Testis (tissue), 5 donors: ENCODE measurements at places on chromosomes 3 and 15.

- H3K27me3 ChIP-seq, result no peaks in the 10 kb centered on the region
- no peak for DNase-seq
- H3K27ac ChIP-seq, result no peak overlapping the region
- H3K4me1 ChIP-seq, result no peaks in the 10 kb centered on the region
These were observed 271.0 kb upstream of the GADL1 start for GRCh38 chr3:31165399-31165860.

DNA sequence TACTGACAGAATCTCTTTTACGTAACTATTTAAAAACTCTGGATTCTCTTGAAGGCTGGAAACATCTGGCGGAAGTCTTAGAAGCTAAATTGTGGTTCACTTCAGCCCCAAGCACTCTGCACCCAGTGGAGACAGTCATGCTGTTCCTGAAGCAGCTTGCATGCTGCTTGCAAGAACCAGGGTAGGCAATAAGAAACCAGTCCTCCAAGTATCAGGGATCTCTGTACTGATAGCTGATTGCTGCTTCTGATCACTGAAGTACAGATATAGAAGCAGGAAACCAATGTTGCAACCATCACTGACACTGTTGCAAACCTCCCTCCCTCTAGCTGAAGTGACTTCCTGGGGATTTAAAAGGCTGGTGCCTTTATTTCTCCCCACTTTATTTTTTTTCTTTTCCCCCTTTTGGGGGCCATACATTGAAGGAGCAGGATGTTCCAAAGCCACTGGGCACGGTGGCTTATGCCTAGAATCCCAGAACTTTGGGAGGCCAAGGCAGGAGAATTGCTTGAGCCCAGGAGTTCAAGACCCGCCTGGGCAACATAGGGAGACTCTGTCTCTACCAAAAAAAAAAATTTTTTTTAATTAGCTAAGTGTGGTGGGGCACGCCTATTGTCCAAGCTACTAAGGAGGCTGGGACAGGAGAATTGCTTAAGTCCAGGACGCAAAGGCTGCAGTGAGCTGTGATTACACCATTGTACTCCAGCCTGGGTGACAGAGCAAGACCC is 15.3 kb downstream of the SPCS1 start:
- H3K4me1 ChIP-seq, result no peaks in the 10 kb centered on the region
- H3K27me3 ChIP-seq, result no peaks in the 10 kb centered on the region
- no peak overlapping the region for H3K4me3 ChIP-seq

GRCh38 chr15:69862540-69862939 is 235.2 kb downstream of the TLE3 start:
- H3K4me3 ChIP-seq, result no peak overlapping the region
- H3K27ac ChIP-seq, result no peak overlapping the region
- no peaks in the 10 kb centered on the region for H3K27me3 ChIP-seq
- H3K36me3 ChIP-seq, result no peaks in the 10 kb centered on the region
- H3K4me1 ChIP-seq, result no peaks in the 10 kb centered on the region

GRCh38 chr3:45555086-45555591 is 39.4 kb upstream of the LIMD1 start:
- no peaks in the 10 kb centered on the region for H3K27me3 ChIP-seq
- peaks cover 45% of the 10 kb centered on the region for H3K4me1 ChIP-seq
- no peak overlapping the region for H3K4me3 ChIP-seq
- no peak overlapping the region for H3K27ac ChIP-seq
- DNase-seq, result peak; percentile 7
